CD14-positive monocyte (primary cell): ENCODE measurements at places on chromosomes 2 and 18.

DNA sequence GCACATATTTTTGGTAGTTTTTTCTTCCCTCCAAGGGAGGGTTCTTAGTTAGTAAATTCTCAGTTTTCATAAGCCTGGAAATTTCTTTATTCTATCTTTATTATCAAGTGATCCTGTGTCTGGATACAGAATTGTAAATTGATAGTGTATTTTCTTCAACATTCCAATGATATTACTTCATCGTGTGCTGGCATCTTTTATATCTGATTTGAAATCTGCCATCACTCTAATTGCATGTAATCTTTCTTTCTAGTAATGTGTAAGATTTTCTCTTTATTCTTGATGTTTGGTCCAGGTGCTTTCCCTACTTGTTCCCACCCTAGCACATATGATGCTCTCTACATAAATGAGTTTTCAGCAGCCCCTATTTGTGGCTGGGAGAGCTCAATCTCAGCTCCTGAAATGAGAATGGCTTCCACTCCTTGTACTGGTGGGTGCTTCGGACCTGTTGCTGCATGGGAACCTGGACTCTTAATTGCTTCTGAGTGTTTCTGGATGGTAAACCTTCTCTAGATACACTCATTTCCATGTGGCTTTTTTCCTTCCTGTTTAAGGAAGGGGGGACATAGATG, 102.7 kb downstream of the SMIM21 start:
- H3K27me3 ChIP-seq, result no peaks in the 10 kb centered on the region
- no peak for DNase-seq
- H3K4me3 ChIP-seq, result no peak overlapping the region
- H3K4me1 ChIP-seq, result no peaks in the 10 kb centered on the region
- H3K27ac ChIP-seq, result no peak overlapping the region
- no peaks in the 10 kb centered on the region for H3K36me3 ChIP-seq

GRCh38 chr2:122114421-122114820, 359.0 kb downstream of the TSN start:
- H3K4me3 ChIP-seq, result no peak overlapping the region

- no peaks in the 10 kb centered on the region for H3K4me1 ChIP-seq
- no peak overlapping the region for H3K4me3 ChIP-seq
- DNase-seq, result no peak
- H3K27ac ChIP-seq, result no peak overlapping the region
Observed at GRCh38 chr2:176566961-176567360, 297.7 kb downstream of the MTX2 start.

- H3K4me3 ChIP-seq, result no peak overlapping the region
- H3K27me3 ChIP-seq, result no peaks in the 10 kb centered on the region
- no peaks in the 10 kb centered on the region for H3K4me1 ChIP-seq
- no peak overlapping the region for H3K27ac ChIP-seq
- H3K36me3 ChIP-seq, result no peaks in the 10 kb centered on the region
Observed at GRCh38 chr2:116810071-116810470, 1004.4 kb upstream of the DDX18 start.

DNA sequence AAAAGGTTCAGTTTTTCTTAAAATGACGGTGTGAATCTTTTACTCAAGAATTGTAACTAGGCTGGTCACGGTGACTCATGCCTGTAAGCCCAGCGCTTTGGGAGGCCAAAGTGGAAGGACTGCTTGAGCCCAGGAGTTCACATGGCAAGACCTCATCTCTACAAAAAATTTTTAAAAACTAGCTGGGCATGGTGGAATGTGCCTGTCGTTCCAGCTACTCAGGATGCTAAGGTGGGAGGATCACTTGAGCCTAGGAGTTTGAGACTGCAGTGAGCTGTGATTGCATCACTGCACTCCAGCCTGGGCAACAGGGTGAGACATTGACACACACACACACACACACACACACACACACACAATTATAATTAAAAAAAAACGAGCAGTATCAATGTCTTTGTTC, 369.8 kb downstream of the DPP10 start:
- no peak for DNase-seq
- no peaks in the 10 kb centered on the region for H3K36me3 ChIP-seq
- no peaks in the 10 kb centered on the region for H3K4me1 ChIP-seq
- no peaks in the 10 kb centered on the region for H3K27me3 ChIP-seq
- H3K27ac ChIP-seq, result no peak overlapping the region

GRCh38 chr2:58862244-58862643, 621.1 kb upstream of the FANCL start:
- H3K27me3 ChIP-seq, result no peaks in the 10 kb centered on the region
- no peaks in the 10 kb centered on the region for H3K4me1 ChIP-seq
- H3K4me3 ChIP-seq, result no peak overlapping the region
- no peak overlapping the region for H3K27ac ChIP-seq
- no peaks in the 10 kb centered on the region for H3K36me3 ChIP-seq

DNA sequence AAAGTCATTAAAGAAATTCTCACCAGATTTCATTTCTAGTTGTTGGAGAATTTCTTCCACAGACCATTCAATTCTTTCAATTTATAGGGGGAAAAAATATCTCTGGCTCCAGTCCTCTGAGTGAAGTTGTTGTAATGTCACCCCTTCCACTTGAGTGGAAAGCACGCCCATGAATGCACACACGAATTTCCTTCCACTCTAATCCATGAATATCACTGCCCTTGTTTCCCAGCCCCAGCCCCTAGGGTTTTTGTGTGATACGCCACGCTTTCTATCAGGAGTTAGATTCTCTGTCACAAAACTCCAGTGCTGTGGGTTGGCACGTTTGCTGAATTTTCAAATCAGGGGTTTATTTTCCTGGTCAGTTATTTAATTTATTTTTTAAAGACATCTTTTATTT, 38.1 kb downstream of the CDCA7 start:
- no peaks in the 10 kb centered on the region for H3K4me1 ChIP-seq
- no peak overlapping the region for H3K4me3 ChIP-seq
- H3K27ac ChIP-seq, result no peak overlapping the region
- peaks cover 19% of the 10 kb centered on the region for H3K27me3 ChIP-seq

- no peak overlapping the region for H3K4me3 ChIP-seq
- no peaks in the 10 kb centered on the region for H3K36me3 ChIP-seq
- H3K4me1 ChIP-seq, result peaks cover 12% of the 10 kb centered on the region
- no peak overlapping the region for H3K27ac ChIP-seq
Observed at GRCh38 chr2:25551316-25551715, 122.1 kb downstream of the DTNB start.

GRCh38 chr18:41113885-41114482, 841.0 kb upstream of the PIK3C3 start:
- H3K4me3 ChIP-seq, result no peak overlapping the region
- no peaks in the 10 kb centered on the region for H3K36me3 ChIP-seq
- H3K27me3 ChIP-seq, result no peaks in the 10 kb centered on the region
- H3K4me1 ChIP-seq, result no peaks in the 10 kb centered on the region
- no peak for DNase-seq

DNA sequence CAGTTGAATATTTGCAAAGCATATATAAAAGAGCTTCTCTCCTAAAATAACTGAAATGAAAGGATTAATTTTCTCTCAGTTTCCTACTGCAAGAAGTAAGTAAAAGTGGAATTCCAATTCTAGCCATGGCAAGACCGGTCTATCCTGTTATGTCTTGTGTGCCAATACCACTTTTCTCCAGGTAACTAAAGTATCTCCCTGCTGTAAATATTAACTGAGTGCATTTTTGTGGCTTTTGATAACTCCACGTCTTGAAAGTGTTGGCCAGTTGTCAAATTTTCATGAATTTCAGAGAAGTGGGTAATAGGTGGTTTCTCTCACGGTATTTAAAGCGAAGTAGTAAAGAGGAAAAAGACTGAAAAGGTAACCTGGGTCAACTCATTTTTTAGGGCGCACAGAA, 225.9 kb downstream of the NEDD4L start:
- DNase-seq, result no peak
- H3K36me3 ChIP-seq, result no peaks in the 10 kb centered on the region
- no peaks in the 10 kb centered on the region for H3K27me3 ChIP-seq
- no peak overlapping the region for H3K4me3 ChIP-seq
- H3K27ac ChIP-seq, result no peak overlapping the region

DNA sequence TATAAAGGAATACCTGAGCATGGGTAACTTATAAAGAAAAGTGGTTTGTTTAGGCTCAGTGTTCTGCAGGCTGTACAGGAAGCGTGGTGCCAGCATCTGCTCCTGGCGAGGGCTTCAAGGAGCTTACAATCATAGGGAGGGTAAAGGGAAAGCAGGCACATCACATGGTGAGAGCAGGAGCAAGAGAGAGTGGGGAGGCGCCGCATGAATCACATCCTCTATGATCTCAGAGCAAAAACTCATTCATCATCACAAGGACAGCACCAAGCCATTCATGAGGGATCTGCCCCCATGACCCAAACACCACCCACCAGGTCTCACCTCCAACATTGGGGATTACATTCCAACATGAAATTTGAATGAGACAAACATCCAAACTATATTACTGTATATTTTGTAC, 32.5 kb downstream of the R3HDM1 start:
- peaks cover 12% of the 10 kb centered on the region for H3K36me3 ChIP-seq
- DNase-seq, result peak; percentile 10
- H3K4me1 ChIP-seq, result no peaks in the 10 kb centered on the region
- H3K27me3 ChIP-seq, result no peaks in the 10 kb centered on the region
- no peak overlapping the region for H3K4me3 ChIP-seq
- H3K27ac ChIP-seq, result no peak overlapping the region

DNA sequence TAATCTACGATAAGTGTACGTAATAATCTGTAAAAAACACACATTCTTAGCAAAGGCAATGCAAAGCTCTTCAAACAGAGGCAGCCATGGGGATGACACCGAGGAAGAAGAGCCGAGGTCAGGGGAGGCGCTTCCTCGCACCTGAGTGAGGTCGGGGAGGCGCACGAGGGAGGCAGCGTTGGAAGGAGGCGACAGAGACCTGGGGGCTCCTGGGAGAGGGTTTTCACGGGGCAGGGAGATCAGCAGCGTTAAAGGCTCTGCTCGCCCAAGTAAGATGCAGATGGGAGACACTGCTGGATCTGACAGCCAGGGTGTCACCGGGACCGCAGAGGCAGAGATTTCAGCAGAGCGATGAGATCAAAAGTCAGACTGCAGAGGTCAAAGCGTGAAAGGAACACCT, 143.1 kb downstream of the L3MBTL4 start:
- H3K4me1 ChIP-seq, result no peaks in the 10 kb centered on the region
- no peak overlapping the region for H3K27ac ChIP-seq
- no peaks in the 10 kb centered on the region for H3K27me3 ChIP-seq
- H3K36me3 ChIP-seq, result no peaks in the 10 kb centered on the region
- H3K4me3 ChIP-seq, result no peak overlapping the region

DNA sequence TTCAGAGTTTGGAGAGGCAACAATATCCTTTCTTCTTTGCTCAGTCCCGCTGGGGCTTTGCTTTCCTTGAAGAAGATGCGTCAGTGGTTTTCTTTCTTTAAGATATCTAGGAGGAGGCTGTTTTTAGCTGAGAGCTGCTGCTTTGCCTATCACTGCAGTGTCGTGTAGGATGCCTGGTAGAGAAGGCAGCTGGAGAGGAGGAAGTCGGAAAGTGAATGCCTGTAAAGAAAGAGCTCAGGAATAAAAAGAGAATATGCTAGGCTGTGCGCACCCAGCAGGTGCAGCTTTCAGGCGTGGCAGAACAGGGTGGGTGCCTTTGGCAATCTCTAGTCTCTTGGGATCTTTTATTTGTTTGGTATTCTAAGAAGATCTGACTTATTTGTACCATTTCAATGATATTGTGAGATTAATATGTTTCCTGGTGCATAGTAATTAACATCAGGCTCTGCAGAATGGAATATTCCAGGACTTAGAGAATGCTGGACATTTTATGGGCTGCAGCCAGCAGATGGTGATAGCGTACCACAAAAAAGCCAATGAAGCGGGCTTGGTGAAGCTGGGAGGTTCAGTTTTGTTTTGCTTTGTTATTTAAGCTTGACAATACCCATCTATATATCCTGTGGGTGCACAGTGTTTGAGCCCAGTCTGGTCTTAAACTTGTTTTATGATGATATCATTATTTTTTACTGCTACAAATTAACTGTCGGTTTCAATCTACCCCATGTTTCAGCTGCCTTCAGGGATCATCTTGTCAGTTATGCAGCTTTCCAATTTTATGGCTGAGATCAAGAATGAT, 34.9 kb downstream of the CAVIN2 start:
- H3K27me3 ChIP-seq, result no peaks in the 10 kb centered on the region
- H3K4me3 ChIP-seq, result no peak overlapping the region
- peak; percentile 21 for DNase-seq
- no peaks in the 10 kb centered on the region for H3K4me1 ChIP-seq
- no peak overlapping the region for H3K27ac ChIP-seq

- H3K4me1 ChIP-seq, result peaks cover 5% of the 10 kb centered on the region
- H3K36me3 ChIP-seq, result peaks cover 8% of the 10 kb centered on the region
- no peaks in the 10 kb centered on the region for H3K27me3 ChIP-seq
Observed at GRCh38 chr2:72937356-72937669, 20.0 kb downstream of the EMX1 start.

- DNase-seq, result no peak
- H3K4me1 ChIP-seq, result peaks cover 20% of the 10 kb centered on the region
- peaks cover 74% of the 10 kb centered on the region for H3K36me3 ChIP-seq
- H3K27me3 ChIP-seq, result no peaks in the 10 kb centered on the region
- no peak overlapping the region for H3K4me3 ChIP-seq
- peak overlapping the region; percentile 67 for H3K27ac ChIP-seq
Observed at GRCh38 chr2:189569295-189569910, 11.2 kb downstream of the SLC40A1 start.

- no peaks in the 10 kb centered on the region for H3K27me3 ChIP-seq
- DNase-seq, result no peak
- peak overlapping the region; percentile 91 for H3K27ac ChIP-seq
- no peak overlapping the region for H3K4me3 ChIP-seq
Observed at GRCh38 chr2:218393750-218394290, 5.8 kb upstream of the CTDSP1 start.

- H3K4me1 ChIP-seq, result no peaks in the 10 kb centered on the region
- H3K27ac ChIP-seq, result no peak overlapping the region
- H3K36me3 ChIP-seq, result no peaks in the 10 kb centered on the region
- DNase-seq, result no peak
- no peaks in the 10 kb centered on the region for H3K27me3 ChIP-seq
Observed at GRCh38 chr2:184551626-184552025, 46.7 kb upstream of the ZNF804A start.

- H3K27me3 ChIP-seq, result no peaks in the 10 kb centered on the region
- no peak for DNase-seq
- no peak overlapping the region for H3K27ac ChIP-seq
- no peaks in the 10 kb centered on the region for H3K36me3 ChIP-seq
- H3K4me3 ChIP-seq, result no peak overlapping the region
- no peaks in the 10 kb centered on the region for H3K4me1 ChIP-seq
Observed at GRCh38 chr2:196341277-196341841, 170.0 kb upstream of the STK17B start.
